Activated T-helper 1 cell treated with anti-CD3 and anti-CD28 coated beads, Interleukin-2, amount 50 U/mL, for 16 hours (primary cell): ENCODE measurements at places on chromosomes 6 and 20.
A peak's percentile ranks its signal among the peaks of the same experiment; 100 is the strongest.

DNA sequence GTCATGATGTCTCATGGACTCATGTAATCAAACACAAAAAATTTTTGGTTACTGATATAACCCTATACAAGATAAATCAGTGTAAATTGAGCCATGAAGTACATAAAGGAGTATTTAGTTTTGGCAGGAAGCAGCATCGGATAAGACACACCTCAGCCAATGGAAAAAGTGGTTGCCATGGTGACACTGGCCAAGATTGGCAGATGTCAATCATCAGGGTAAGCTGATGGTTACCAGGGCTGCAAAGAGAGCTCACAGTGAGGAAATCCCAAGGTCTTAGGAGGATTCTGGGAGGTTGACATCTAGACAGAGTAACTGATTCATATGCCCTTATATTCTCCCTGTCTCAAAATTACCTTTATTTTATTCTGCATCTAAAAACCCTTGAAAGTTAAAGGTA is 203.8 kb upstream of the PCSK2 start:
- no peak for DNase-seq

- DNase-seq = peak; percentile 41
Measured at GRCh38 chr6:169723991-169724493, 258 bp downstream of the PHF10 start.

GRCh38 chr20:24782801-24783630 is 166.1 kb upstream of the CST7 start:
- no peak for DNase-seq

DNA sequence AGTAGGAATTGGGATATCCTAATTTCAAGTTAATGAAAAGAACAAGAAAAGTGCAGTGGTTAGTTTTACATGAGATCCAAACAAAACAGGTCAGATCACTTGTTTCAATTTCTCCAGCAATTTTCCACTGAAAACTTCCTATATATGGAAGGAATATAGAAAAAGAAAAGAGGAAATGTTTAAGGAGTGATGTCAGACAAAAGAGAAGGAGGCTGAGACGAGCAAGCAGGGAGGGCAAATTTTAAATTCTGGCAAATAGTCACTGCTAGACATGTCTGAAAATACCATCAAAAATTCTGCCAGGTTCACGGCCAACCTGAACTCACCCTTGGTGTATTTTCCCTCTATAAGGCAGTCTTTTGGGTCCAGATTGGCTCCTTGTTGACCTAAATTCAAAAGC is 9.5 kb upstream of the NUP153 start:
- DNase-seq = no peak

DNA sequence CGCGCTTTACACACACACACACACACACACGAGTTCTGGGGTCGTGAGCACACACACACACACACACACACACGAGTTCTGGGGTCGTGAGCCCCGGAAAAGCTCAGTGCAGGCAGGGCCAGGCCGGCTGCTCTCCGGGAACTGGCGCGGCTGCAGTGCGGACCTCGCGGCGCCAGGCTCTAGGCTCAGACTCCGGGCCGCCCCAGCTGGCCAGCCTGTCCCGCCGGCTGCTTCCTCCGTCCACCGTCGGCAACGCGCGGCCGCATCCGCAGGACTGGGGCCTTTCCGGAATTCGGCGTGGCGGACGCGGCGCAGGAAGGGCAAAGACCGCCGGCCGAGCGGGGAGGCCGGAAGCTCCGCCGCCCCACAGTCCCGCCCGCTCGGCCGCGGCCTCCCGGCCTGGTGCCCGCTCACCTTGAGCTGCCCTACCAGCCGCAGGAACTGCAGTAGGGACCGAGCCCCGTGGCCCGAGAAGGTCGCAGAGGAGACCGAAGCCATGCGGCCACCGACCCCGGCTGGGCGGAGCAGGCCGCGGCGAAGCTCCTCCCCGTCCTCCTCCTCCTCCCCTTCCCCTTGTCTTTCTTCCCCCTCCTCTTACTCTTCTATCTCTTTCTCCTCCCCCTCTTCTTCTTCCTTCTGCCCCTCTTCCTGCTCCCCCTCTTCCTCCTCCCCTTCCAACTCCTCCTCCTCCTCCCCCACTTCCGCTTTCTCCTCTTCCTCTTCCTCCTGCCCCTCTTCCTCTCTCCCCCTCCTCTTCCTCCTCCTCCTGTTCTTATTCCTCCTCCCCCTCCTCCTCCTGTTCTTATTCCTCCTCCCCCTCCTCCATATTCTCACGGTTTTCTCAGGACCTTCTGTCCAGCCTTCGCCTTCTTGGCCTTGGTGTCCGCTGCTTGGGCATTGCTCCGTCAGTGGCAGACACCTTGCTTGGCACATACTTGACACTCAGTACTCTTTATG is at the start of gene HDDC2:
Gene HDDC2 (minus strand): TSS at position 533 of the 957 bp plus-strand sequence. CDS start 35 bp downstream, at position 498.
- DNase-seq = no peak

GRCh38 chr6:47169785-47170616 is 127.9 kb upstream of the ADGRF1 start:
- no peak for DNase-seq

GRCh38 chr6:1226277-1227099 is 85.4 kb upstream of the FOXQ1 start:
- no peak for DNase-seq

- no peak for DNase-seq
Measured at GRCh38 chr6:134714679-134715078, 235.2 kb downstream of the ALDH8A1 start.

DNA sequence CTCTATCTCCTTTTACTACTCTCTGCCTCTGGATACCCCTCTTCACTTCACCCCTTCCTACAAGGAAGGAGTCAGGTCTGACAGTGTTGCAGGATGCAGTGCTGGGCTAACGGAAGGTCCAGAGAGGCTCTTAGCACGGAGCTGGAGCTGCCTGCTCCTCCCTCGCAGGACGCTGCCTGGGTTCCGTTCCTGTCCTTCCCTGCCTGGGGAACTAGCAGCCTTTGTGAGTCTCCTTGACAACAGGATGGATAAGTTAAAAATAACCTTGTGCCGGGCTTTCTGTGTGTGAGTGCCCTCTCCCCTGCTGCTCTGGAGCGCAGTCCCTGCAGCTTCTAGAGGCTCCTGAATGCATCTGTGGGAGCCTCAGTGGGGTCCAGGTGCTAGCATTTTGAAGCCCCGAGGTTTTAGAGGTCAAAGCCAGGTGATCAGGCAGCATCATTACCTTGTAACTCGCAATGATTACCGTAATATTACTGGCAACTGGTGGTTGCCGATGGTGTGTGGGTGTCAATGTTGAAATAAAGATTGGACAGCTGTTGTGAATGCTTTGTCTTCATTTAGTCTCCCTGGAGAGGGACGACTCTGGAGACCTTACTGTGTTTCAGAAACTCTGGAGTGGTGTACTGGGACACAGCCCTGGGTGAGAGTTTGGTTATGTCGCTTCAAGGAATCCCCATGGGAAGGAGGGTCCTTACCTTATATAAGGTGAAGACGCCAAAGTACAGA is 44.4 kb downstream of the CDS2 start:
- DNase-seq = no peak

DNA sequence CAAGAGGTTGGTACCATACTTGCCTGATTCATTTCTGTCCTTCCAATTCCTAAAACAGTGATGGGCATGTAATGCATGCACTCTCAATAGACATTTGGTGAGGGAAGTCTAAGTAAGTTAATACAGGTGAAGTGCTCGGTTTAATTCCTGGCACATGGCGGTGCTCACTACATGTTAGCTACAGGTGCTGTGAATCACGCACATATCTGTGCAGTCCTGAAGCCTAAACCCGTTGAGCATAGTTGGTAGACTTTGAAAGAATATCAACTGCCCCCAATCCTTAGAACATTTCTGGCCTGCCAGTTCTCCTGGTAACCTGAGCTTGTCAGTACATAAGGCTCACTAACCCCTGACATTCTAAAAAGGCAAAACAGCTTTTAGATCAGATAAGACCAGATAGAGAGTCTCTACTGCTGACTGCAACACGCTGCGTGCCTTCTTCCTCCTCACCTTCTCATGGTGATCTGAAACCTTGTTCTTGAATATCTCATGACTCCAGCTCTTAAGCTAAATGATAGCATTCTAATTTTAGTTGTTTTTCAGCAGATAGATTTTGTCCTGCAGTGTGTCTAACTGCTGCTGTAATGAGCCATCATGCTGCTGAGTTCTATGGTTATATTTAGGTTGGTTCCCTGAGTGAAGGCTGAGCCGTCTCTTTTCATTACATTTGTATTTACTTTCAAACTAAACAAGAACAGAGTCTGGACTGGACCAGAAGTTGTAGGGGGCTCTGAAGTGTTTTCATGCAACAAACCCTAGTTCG is 328.5 kb upstream of the QKI start:
- no peak for DNase-seq

DNA sequence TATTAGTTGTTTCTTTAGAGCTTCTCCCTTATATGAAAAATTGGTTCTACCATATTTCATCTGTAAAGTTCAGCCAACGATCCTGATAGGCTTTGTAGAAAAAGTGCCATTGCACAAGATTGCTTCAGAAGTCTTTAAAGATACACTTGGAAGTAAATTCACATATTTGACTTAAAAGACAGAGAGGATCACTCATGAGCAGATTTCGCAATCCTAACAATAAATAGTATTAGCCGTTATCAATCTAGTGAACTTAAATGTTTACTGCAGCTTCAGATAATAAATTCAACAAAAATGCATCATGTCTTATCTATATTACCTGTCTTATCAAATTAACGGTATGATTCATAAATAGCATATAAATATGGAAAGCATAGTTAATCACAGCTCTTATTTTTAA is 8.7 kb upstream of the SLC17A4 start:
- no peak for DNase-seq

DNA sequence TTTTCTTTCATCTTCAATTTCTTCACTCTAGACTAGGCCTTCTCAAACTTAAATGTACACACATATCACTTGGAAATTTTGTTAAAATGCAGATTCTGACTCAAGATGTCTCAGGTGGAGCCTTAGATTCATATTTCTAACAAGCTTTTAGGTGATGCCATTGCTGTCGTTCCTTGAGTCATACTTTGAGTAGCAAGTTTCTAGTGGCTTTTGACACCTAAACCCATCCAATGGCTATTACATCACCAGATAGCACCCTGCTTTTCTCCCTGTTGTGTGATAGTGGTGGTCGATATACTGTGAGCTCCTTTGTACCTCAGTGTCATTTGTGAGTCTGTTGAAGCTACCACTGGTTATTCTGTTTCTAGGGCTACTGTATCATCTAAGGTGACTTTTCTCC is 34.8 kb upstream of the BAG2 start:
- no peak for DNase-seq

DNA sequence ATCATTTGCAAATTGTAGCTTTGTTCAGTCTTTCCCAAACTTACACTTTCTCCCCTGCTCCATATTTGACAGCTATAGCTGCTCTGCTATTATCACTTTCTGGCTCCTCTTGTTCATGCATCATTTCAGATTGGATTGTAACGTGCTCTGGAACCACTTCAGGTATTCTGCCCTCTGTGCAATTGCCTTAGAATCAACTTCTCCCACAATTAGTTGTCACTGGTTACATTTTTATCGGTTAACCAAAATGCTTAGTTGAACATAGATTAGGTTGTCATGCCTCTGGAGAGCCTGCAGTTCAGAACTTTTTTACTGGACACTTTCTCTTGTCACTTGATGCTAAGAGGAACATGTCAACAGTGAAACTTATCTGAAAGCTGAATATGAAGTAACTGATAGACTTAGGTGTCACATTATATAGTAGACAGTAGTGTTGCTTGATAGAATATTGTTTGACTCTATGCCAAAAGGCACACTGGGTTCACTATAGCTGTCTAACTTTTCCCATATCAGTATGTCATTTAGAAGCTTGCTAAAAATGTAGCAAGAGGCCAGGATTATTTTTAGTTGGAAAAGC is 127.7 kb upstream of the PTPRK start:
- DNase-seq = no peak

- no peak for DNase-seq
Measured at GRCh38 chr6:47209632-47210031, 100.1 kb downstream of the TNFRSF21 start.

DNA sequence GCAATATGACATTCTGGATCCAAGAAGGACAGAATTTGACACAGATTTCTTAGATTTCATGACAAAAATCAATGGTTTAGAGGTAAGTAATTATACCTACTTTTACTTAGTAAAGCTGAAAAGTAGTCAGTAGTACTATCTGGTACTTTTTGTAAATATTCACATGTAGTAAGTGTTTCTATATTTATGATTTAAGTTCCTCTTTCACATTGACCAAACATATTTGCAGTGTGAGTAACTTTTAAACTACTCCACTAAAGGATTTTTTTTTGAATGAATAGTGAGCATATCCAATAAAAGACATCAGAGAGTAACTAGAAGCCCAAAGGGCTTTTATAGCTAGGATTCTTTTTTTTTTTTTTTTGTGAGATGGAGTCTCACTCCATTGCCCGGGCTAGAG is 60.8 kb downstream of the DNAH8 start:
- no peak for DNase-seq

GRCh38 chr6:111192911-111193555 is 105.7 kb downstream of the SLC16A10 start:
- DNase-seq = no peak

DNA sequence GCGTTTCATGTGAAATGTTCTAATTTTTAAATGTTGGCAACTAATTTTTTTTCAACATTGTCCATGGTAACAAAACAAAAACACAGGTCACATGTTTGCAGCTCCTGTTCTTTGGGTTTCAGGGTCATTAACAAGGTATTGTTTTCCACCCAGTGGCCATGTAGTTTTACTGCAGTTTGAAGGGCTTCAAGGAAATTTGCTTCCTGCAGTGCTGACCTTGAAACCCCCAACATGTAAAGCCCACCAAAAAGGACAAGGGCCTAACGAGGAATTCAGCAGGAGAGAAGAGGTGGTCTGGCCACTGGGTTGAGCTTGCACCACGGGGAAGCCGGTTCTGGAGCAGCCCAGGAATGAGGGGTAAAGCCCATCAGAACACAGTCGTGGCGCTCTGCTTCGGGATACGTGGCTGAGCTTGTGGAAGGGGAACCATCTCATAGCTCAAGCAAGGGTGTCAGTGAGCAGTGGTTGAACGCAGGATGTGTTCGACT is 13.9 kb upstream of the KLHL31 start:
- no peak for DNase-seq

- no peak for DNase-seq
Measured at GRCh38 chr6:15362274-15363160, 116.6 kb downstream of the JARID2 start.

DNA sequence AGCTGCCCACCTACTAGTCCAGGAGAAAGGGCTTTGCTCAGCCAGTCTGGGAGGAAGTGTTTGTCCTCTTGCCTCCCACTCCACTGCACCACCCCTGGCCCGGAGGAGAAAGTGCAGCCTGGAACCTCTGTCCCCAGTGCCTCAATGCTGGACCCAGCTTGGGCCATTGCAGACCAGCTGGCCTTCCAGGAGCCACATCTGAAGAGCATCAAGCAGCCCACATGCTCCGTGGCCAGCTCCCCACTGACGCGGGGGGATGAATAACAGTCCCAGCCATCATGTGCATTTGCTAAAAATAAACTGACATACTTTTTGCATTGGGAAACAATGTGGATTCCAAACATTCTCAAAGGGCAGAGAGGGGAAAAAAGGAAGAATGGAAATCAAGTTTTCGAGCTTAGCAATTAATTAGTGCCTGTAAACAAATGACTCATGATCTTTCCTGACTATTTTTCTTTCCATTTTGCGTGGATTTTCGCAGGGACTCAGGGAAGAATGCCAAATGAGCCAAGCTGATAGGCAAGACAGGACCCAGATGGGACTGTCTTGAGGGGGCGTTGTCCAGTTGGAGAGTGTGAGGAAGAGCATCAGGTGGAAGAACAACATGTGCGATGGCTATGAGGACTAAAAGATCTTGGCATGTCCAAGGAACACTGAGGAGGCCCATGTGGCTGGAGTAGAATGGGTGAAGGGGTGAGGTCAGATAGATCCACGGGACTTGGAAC is 34.1 kb downstream of the CEBPB start:
- DNase-seq = no peak

GRCh38 chr6:56693246-56693607 is 50.5 kb upstream of the DST start:
- DNase-seq = no peak
